Right renal cortex interstitium (tissue), 3 donors: ENCODE measurements at places on chromosomes 16 and 17. TPM values are rescaled to one million over a fixed set of nuclear protein-coding genes. Genes with fewer than 3 reads are reported as not detected.

GRCh38 chr17:61420052-61420451 lies 20.4 kb downstream of the TBX2 start:
- no peak for DNase-seq

Gene CRISPLD2
- 7.6 TPM for polyA plus RNA-seq

- no peak for DNase-seq
Measured at GRCh38 chr17:79077587-79077986, 3.0 kb downstream of the ENGASE start.

DNA sequence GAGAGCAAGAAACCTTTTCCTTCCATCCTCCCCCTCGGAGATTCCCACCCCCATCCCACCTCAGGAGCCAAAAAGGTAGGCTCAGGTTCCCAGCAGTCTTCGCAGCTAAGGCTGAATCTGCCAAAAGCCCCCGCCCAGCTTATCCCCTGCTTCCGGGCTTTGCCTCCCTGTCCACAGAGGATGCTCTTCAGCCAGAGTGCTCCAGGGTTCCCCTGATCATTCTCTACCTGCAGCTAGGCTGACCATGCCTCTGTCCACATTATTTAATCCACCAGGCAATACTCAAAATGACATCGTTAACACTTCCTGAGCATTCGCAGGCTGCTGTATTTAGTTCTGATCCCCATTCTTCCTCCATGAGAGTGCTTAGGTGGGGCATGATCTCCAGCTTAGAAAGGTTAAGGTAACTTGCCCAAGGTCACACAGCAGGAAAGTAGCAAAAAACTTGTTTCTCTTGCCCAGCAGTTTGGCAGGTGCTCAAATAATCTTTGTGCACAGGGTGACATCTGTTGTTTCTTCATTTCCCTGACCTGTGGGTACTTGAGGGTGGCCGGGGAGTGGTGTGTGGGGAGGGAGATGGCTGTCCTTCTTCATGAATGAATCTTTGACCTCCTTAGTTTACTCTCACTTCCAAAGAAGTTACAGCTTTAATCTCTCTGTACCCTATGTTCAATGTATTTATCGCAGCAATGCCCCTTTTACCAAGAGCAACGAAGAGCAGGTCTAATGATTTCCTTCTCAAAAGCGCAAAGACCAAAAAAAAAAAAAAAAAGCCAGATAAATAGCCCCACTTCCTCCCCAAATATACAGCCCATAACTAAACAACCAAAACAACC lies 848 bp upstream of the TBKBP1 start:
- no peak for DNase-seq

Gene CD300LB
- 0.11 TPM for polyA plus RNA-seq

Gene TMEM235
- polyA plus RNA-seq = not detected

DNA sequence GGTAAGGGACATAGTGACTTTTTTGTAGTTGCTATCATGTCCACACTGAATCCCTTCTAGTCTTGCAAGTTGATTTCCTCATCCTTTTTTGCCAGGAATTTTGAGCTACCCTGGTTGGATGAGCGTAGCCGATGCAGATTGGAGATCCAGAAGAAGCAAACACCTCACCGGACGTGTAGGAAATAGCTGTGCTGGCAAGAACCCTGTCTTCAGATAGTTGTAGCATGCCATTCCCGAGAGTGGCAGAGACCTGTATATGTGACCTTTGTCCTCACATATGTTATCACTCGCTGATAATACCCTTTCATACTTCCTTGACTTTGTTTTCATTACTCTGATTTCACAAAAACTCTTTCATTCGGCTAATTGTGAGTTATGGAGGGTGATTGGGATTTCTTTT lies 6.2 kb upstream of the CASC3 start:
- no peak for DNase-seq

GRCh38 chr16:84577034-84577803 lies 40.7 kb downstream of the COTL1 start:
- DNase-seq = no peak

GRCh38 chr16:54936979-54937670 lies 6.5 kb downstream of the IRX5 start:
- no peak for DNase-seq

DNA sequence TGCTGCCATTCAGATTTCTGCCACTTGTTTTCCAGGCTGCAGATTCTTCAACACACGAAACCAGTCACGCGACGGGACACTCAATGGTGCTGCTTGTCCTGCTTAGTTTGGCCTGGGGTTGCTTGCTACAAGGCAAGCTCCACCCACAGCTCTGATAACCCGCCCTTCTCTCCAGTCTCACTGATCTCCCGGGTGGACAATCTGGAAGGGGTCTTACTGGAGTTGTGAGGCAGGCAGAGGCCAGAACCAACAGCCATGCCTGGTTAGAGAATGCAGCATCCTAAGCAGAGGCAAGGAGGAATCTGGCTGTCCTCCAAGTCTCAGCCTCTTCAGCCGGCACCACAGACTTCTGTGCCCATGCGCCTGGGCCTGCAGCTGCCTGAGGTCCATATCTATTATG lies 119.1 kb downstream of the KCNJ12 start:
- DNase-seq = no peak

- no peak for DNase-seq
Measured at GRCh38 chr17:78628547-78629435, 51.6 kb upstream of the DNAH17 start.

Gene ASB16
- polyA plus RNA-seq = 1.2 TPM

DNA sequence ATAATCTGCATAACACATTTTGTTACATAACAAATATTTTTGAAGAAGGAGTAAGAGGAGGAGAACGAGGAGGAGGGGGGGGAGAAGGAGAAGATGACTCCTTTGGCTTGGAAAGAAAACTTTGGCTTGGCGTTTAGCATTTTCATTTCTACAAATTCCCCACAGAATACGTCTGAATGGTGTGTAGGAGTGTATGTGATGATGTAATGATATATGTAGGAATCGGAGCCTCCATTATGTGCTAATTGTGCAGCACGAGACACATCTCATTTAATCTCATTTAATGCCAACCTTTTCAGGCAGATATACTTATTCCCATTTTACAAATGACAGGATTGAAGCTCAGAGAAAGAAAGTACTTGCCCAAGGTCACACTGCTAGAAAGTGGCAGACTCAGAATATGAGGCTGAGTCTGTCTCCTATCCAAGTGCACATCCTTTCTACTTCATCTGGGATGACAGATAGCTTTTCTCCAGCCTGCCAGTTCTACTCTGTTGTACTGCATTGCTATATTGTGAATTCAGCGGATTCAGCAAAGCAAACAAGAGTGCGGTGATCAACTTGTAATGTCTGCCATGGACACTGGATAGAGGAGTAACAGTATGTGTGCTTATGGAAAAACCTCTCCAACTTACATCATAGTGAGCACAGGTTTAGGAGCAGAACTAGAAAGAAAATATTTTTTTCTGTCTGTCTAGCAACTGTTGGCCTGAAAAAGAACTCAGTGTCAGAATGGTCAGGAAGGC lies 10.4 kb upstream of the SLC47A2 start:
- DNase-seq = no peak

Gene CCDC154
- 1.5 TPM for polyA plus RNA-seq

- no peak for DNase-seq
Measured at GRCh38 chr17:50863221-50863843, 2.8 kb downstream of the TOB1 start.

DNA sequence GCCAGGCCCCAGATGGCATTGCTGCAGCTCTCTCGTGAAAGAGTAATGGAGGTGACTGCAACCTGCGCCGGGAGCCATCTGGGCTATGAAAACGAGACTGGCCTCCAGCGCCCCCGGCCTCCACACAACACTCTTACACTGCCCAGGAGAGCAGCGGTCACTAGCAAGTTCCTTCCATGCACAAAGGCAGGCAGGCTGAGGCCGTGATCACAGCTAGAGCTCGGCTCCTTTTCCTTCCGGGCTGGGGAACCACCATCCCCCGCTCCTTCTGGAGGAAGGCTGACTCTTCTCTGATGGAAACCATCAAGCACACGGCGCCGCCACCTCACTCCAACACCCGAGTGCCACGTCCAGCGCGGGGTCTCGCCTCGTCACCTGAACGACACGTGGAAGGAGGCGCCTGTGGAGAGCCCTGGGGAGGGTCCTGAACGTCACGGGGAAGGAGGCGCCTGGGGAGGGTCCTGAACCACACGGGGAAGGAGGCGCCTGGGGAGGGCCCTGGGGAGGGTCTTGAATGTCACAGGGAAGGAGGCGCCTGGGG lies 61.9 kb downstream of the KLHDC4 start:
- no peak for DNase-seq

DNA sequence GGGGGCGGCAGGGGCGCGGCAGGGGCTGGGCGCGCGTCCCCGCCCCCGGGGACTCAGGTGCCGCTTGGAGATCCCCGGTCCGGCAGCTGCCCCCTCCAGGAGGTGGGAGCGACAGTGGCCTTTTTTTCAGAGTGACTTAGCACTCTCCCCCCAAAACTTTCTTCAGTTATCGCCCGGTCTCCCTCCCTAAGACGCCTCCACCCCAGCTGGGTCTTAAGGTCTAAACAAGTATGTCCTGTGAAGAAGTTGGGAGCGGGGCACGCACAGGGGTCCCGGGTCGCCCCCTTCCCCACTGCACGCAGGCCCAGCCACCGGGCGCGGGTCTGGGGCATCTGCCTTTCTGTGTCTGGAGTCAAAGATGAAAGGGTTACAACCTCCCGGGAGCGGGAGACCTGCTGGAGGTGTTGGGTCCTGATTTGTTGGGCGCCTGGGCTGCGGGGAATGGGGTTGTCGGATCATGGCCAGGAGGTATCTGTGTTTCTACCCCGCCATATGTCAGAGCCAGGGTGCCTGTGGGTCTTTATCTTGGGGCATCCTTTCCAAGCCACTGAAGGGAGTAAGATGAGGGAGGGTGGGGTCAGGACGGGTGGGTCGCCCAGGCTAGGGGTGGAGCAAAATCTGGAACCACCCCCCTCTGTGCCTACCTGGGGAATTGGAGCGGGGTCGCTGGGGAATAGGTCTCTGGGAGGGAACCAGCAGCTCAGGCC lies 757 bp downstream of the FMNL1 start:
- no peak for DNase-seq

DNA sequence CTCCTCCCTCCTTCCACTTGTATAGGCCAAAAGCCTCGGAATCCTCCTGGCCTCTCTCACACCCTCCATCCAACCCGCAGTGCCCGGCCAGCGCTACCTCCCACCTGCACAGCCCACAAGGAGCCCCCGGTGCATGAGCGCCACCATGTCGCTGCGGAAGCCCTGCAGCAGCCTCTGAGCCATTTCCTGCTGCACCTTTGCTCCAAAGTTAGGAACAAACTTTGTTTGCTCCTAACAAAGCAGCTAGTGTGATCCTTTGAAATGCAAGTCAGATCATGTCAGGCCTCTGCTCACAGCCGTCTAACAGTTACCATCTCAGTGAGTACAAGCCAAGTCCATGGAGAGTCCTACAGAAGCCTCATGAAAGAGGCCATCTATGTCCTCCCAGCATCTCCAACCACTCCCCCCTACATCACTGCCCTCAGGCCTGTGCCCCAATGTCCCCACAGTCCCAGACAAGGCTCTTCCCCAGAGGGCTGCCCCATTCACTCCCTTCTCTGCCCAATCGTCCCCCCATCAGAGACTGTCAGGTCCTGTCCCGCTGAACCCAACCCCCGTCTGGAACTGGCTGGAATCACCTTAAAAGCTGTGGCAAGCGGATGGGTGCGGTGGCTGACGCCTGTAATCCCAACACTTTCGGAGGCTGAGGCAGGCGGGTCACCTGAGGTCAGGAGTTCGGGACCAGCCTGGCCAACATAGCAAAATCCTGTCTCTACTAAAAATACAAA lies 7.5 kb downstream of the DCAKD start:
- no peak for DNase-seq

GRCh38 chr16:65737831-65738230 lies 616.0 kb upstream of the CDH11 start:
- DNase-seq = no peak

- DNase-seq = no peak
Measured at GRCh38 chr16:12900156-12900555, 1.2 kb upstream of the SHISA9 start.

- DNase-seq = no peak
Measured at GRCh38 chr17:22517716-22518115, 825.4 kb downstream of the KCNJ18 start.

DNA sequence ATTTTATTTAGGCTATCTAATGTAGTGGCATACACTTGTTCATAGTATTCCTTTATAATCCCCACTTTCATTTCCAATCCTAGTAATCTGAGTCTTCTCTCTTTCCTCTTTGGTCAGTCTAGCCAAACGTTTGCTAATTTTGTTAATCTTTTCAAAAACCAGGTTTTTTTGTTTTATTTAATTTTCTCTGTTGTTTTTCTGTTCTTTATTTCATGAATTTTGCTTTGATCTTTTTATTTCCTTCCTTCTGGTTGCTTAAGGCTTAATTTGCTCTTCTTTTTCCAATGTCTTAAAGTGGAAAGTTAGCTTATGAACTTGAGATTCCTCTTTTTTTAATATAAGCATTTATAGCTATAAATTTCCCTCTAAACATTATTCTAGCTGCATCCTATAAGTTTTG lies 68.9 kb downstream of the NACA2 start:
- no peak for DNase-seq

- no peak for DNase-seq
Measured at GRCh38 chr16:15949210-15950160, at the start of gene ABCC1. Gene ABCC1, plus strand, starts transcription at chr16:15949616. Its CDS starts 136 bp downstream, at chr16:15949752.

DNA sequence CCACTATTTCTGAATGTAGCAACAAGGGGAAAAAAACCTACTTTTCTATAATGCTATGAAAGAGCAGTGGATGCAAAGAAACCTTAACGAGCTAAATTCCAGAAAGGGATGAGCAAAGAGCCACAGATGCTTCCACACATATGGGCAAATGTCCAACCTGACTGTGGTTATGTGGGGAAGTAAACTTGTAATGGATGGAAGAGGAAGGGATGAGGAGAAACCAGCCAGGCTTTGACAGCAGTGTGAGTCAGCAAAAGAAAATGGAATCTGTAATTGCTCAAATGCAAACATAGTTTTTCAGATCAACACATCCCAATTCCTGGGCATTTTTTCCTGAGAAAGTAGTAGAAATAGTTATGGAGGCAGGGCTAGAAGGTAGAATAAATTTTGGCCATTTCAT lies 204.8 kb upstream of the CPHXL start:
- DNase-seq = no peak

DNA sequence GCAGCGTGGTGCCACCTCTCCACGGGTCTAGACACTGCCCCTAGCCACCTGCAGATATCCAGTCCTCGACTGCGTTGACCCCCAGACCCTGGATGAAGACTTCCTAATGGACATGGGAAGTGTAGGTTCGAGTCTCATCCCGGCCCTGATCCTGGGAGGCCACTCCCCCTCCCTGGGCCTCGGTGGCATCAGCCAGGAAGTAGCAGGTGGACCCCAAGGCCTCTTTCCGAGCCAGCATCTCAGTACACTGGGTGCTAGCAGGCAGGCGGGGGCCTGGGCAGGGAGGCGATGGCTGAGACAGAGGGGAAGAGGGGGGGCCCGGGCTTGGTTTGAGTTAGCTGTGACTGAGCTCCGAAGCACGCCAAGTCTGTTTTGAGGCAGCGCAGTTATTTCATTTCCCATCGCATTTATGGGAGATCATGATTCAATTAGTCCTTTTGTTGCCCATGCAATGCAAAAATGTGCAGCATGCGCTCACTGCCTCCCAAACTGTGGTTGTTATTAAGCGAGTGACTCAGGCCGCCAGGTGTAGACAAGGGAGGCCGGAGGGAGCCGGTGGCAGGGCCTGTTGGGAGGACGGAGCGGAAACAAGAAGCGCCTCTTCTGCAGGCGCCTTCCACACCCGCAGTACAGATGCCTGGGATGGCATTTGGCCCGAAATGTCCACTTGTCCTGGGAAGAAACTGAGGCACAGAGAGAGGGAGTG lies 25.3 kb upstream of the ZNF469 start:
- no peak for DNase-seq

Gene WFDC1
- polyA plus RNA-seq = 2.7 TPM
